ENCODE measurements at places on chromosomes 3 and 15.

DNA sequence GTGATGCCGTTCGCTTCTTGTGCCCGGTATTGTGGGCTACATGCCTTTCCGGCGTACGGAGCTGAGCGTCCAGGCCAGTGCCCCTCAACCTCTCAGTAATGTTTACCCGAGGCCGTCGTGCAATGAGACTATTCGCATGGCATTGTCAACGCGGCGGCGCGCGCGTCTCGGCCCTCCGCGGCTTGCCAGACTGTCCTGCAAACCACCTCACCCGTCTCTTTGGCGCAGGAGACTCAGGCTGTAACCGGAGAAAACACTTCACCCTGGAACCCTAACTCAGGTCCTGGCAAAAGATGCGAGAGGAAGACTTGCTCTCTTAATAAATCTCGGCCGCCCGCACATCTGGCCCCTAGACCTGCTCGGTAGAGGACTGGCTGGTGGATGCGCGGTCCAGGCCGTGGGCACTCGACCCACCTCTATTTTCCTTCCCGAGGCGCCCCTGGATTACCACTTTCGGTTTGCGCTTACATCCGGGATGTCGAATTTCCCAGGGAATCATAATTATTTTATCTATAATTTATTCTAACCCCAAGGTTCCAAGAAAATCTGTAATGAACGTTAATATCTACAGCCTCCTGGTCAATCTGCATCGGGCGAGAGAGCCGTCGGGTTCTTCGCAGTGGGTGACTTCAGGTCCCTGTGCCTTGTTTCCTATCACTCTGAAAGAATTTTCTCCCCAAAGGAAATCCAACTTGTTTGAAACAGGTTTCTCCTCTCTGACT is 71.8 kb upstream of the POLG start:
- no peak for DNase-seq

DNA sequence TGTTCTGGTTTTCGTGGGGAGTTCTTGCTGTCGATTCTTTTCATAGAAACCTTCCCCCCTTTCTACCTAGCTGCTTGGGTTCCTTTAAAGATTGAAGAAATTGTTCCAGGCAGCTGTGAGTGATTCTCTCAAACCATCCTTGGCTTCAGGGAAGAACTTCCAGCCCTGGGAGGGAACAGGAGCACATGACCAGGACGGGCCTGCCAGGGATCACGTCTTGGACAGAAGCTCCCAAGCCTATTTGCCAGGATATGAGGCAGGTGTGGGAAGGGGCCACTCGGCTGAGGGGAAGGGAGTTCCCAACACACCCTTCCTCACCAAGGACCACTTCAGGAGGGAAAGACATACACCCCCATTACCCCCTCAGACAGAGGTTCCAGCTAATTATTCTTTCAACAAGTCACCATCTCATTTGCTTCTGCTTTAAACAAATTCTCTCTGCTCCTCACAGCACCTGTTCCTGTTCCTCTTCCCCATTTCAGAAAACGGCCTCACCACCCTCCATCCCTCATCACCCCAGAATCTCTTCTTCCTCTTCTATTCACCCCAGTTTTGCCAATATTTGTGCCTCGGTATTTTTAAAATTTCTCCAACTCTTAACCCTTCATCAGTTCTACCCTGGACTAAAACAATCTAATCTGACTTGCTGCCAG is 62.5 kb downstream of the WHAMM start:
- no peak for DNase-seq

- DNase-seq = no peak
Measured at GRCh38 chr3:116318370-116318769, 126.9 kb downstream of the LSAMP start.

DNA sequence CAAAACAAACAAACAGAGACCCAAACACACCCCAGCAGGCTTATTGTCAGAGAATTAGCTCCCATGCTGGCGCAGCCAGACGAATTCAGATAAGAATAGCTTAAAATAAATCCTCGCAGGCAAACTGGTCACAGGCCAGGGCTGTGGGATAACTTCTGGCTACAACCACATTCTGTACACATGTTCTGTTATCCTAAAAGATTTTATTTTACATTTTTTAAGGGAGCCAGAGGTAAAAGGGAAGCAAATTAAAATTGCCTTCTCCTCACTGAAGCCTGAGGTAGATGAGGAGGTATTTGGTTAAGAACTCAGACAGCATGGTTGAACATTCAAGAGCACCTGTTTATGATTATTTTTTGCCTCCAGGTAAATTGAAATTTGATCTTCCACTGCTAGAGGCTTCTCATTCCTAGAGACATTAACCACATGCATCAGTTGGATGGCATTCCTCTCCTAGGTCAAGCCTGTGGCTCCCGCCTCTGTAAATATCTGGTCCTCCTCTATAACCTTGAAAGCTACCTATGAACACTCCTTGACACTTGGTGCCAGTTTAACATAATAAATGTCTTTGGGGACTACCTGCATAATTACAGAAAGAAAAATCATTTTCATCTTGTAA is 190.3 kb downstream of the SATB1 start:
- DNase-seq = no peak

- peak; percentile 62 for DNase-seq
Measured at GRCh38 chr3:8239718-8240695, 261.6 kb upstream of the LMCD1 start.

DNA sequence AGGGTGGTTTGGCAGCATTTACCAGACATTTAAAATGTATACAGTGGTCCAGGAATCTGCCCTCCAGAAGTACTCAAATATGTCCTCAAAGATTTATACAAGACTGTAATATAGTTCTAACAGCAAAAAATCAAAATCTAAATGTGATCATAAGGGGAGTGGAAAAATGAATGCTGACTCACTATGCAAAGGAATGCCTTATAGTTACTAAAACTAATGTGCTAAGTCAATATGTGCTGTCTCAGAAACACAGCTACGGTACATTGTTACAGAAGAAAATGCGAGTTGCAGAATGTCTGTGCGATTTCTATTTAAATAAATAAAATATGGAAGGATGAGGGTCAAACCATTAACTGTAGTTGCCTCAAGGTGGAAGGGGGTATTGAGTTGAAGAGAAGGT is 230.1 kb upstream of the UBE2E1 start:
- DNase-seq = no peak

DNA sequence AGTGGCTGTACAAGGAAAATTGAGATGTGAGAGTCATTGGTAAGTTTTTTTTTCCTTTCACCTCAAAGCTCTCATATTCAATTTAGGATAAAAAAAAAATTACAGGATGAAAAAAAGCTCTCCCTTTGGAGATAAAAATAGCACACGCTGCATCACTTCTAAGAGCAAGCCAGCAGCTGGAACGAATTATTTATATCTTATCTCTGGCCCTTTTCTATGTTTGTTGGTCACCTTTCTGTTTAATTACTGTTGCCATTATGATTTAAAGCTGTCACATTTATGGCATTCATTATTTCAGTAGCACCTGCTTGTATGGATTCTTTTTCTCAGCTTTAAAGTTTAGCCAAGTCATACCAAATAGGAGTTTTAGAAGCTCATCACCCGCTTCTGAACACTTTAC is 171.6 kb upstream of the PDZRN3 start:
- no peak for DNase-seq

DNA sequence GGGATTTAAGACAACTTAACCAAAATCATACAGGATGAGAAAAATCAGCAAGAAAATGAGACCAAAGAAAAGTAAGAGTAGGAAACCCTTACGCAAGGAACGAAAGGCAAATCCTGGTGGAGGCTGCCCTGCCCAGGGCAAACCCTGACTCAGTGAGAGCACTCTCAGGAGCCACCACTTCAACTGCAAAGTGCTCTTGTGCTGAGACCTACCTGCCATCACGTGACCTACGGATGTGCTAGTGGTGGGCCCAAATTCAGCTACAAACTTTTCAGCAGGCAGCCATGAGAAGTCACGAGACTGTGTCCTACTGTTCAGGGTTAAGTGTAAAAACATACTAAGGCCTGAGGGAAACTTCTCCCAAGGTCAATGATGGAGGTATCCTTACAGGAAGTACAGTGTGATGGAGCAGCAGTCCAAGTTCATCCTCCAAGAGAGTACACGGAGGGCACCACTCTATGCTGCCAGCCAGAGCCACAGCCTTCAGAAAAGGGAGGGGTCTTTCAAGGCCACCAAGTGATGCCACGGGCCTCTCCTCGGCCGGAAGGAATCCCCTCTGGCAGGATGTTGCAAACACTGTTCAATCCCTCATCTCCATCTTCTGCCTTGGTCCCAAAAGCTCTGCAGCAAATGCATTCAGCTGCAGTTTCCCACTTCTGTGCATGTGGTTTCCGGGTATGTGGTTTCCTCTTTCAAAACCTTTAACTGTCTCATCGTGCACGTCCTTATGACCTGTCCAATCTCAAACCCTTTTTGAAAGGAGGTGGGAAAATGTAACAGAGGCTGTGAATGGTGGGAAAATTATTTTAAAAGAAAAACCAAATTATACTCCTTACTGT is 9.5 kb downstream of the CHSY1 start:
- DNase-seq = no peak

- DNase-seq = no peak
Measured at GRCh38 chr15:50112488-50113186, 6.4 kb downstream of the ATP8B4 start.

GRCh38 chr15:99712415-99712814 is 20.8 kb downstream of the LYSMD4 start:
- DNase-seq = no peak

GRCh38 chr3:124765197-124765840 is 35.1 kb downstream of the UMPS start:
- no peak for DNase-seq

GRCh38 chr15:99279290-99279689 is 28.0 kb downstream of the LRRC28 start:
- DNase-seq = no peak

DNA sequence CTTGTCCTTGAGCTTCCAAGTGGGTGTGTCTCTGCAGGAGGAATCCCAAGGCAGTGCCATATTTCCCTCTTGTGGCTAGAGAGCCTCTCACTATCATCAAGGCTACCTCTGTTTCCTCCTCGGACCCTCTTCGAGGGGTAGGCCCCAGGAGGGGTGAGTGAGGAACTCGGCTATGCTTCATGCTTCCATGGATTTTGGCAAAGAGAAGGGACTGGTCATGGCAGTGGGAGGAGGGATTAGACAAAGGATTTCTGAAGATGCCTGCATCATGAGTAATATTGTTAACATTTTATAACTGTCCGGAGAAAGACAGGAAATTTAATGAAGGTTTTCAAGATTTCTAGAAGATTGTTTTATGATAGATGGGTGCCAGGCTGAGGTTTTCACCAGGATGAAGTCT is 241.5 kb downstream of the CLSTN2 start:
- DNase-seq = no peak

- DNase-seq = no peak
Measured at GRCh38 chr3:177771780-177772179, 574.5 kb upstream of the TBL1XR1 start.

- no peak for DNase-seq
Measured at GRCh38 chr3:9101286-9101685, 138.0 kb upstream of the RAD18 start.

- no peak for DNase-seq
Measured at GRCh38 chr15:83462953-83463433, 15.9 kb downstream of the SH3GL3 start.

- no peak for DNase-seq
Measured at GRCh38 chr3:63768386-63768785, 50.7 kb upstream of the C3orf49 start.

GRCh38 chr15:99252326-99252725 is 1.0 kb downstream of the LRRC28 start:
- no peak for DNase-seq

- no peak for DNase-seq
Measured at GRCh38 chr15:26455828-26456227, 317.0 kb downstream of the GABRB3 start.

DNA sequence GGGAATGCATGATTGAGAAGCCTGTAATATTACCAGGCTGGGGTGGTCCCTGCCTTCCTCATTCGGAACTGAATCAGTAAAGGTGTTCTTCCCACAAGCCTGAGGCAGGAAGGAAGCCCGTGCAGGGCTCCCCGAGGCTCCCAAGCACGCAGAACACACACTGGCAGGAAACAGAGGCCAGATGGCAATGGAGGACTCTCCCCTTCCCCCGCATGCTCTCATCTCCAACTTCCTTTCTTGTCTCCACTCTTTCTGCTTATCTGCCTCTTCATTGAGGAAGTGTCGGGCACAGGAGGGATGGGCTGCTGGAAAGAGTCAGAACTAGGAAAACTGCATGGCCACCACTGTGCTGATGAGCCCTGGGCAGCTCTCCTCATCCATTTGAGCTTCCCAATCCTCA is 123.5 kb downstream of the NUP210 start:
- no peak for DNase-seq

DNA sequence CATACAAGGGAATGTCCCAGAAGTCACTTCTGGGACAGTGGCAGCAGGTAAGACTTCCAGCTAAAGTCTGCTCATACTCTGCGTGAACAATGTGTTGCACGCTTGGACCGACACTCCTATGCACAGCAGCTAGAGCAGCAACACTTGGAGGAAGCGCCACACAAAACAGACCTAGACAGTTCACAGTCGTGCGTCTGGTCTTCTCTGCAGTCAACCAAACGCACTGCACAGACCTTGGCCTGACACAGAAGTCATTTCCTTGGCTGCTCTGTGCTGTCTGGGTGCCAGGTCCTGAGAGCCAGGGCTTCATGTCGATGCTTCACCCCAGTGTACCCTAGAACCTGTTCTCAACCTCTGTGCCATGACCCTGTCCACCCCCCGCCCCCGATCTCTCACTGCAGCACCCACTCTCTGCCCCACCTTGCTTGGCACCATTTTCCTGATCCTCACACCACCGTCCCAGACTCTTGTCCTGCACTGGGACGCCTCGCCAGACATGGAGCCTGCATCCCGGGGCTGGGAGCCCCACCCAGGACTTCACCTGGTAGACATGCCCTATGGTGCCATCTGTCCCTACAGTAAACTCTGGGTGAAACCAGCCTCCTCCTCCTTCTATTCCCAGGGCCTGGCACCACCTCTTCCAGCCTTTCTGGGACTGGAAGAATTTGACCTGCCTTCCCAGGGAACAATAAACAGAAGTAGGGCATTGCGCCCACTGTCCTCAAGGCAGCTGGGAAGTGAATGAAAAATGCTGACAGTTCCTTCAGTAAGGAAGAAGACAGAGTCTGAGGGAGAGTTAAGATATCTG is 3.1 kb downstream of the ATP10A start:
- DNase-seq = no peak

GRCh38 chr15:45550436-45550835 is 27.9 kb upstream of the SLC30A4 start:
- DNase-seq = no peak
